ENCODE measurements at places on chromosomes 2 and 18.

DNA sequence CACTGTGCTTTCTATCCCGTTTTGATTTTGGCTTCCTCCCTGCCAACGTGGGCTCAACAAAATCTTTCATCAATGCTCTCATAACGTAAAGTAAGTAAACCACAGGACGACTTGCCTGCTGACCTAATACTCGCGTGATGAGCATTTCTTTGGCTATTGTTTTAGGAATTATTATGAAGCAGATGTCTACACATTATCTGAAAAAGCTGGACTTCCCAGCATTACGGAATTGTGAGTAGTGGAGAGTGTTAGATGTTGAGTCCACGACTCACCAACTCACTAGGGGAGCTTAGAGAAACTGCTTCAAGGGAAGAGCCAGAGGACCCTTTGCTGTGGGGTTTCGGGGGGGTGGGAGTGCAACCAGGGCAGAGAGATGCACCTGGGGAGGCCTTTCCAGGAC lies 21.9 kb downstream of the HJURP start:
- DNase-seq = no peak

DNA sequence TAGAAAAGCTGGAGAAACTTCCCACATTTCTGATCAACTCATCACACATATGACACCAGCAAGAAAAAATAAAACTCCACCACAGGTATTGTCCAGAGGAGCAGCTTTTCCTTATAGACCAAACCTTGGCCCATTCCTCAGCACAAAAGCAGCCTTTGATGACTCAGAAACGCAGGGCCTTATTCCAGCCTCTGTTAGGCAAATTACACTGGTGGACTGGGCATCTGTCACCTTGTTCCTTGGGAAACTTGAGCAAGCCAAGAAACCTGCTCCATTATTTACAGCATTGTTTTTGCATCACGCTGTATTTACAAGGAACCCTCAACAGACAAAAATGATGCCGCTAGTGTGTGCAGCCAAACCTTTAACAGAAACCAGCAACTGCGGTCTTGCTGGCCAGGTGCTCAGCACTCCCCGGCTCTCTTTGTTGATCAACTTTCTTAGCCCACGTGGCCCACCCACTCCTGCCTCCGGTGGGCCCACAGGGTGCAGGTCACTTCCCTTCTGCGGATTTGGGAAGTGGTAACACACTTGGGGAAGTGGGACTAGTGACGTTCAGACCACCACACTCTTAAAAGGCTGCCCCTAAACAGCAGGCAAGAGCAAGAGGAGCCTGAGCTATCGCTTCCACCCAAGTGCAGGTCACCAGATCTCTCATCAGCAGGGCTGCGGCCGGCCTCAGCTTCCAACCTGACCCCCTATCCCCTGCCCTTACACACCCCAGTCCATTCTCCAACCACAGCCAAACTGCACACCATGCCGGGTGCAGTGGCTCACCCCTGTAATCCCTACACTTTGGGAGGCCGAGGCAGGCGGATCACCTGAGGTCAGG lies 1.5 kb downstream of the AP1S3 start:
- DNase-seq = no peak

DNA sequence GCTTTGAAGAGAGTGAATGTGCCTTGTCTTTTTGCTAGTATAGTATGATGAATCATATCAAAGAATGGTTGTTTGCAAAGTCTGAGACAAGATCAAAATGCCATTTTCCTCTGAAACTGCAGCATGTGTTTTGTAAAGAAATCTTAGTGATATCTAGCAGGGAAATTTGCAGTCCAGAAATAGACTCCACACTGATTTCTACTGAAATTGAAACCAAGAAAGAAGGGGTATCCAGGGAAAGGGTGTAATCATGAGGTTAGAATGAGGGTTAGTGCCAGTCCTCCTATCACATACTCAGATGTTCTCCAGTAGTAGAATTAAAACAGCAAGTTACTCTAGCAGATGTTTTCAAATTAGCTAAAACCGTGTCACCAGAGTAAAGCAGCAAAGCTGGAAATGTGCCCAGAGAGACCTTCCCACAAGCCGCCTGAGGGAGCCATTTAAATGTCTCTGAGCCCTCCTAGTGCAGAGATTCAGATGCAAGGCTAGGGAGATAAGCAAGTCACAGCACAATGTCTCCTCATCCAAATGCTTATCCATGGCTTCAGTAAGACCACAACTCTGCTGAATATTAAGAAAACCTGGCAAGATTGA lies 4.9 kb downstream of the DLGAP1 start:
- no peak for DNase-seq

DNA sequence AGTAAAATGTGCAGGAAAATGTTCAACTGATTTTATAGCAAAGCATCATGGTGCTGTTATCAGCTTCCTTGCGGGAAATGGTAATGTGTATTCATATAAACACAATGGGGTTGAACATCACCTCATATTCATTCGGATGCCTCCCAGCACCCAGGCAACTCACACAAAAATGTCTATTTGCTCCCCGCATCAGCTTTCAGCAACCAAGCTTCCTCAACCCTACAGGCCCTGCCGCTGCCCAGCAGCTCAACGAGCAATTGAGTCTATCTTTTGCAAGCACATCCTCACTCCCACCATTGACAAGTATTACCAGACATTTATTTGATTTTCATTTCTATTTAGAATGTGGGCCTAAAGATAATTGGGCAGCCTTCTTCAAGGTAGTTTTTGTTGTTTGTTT lies 2161.4 kb upstream of the PIK3C3 start:
- no peak for DNase-seq

- peak; percentile 47 for DNase-seq
These were observed 52.2 kb upstream of the CAB39 start for GRCh38 chr2:230660294-230661060.

- DNase-seq = no peak
These were observed 11.5 kb downstream of the VPS4B start for GRCh38 chr18:63410792-63411191.

DNA sequence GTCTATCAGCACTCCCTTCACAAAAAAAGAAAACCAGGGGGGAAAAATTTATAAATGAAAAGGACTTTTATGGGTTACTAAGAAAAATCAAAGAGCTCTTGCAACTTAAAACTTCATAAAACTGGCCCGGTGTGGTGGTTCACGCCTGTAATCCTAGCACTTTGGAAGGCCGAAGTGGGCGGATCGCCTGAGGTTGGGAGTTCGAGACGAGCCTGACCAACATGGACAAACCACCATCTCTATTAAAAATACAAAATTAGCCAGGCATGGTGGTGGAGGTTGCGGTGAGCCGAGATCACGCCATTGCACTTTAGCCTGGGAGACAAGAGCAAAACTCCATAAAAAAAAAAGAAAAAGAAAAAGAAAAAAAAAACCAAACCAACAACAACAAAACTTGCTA lies 1.7 kb downstream of the DIPK1C start:
- DNase-seq = no peak

DNA sequence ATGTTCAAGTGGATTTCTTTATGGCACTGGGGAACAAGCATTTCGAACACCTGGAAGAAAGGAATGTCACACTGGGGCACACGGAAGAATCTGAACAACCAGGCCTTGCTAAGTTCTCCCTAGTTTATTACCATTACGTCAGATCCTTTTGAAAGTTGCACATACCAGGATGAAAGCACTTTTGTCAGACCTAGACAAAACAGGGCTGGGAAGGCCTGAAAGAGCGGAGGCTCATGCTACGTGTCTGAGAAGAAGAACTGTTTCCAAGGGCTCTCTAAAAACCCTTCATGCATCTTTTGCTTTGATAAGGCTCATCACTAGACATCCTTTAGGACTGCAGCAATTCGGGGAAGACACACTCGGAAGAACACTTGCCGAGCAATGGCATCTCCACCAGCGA lies 15.4 kb upstream of the SLC25A52 start:
- DNase-seq = no peak

GRCh38 chr18:26454192-26454591 lies 94.2 kb downstream of the KCTD1 start:
- DNase-seq = no peak

DNA sequence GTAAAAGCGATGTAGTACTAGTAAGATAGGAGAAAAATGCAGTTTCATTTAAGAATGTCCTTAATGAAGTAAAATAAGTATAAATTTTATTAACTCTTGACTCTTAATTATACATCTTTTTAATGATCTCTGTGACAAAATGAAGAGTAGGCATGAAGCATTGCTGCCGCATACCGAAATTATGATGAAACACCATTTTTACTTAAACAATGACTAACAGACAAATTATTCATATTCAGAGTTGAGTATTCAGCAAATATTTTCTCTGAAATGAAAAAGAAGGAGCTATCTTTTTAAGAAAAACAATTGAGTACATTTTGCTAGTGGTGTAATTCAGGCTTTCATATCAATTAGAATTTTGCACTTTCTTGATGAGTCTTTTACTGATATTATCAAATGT lies 150.6 kb upstream of the DOCK10 start:
- DNase-seq = no peak

- no peak for DNase-seq
These were observed 33.3 kb downstream of the RPIA start for GRCh38 chr2:88724643-88725332.

DNA sequence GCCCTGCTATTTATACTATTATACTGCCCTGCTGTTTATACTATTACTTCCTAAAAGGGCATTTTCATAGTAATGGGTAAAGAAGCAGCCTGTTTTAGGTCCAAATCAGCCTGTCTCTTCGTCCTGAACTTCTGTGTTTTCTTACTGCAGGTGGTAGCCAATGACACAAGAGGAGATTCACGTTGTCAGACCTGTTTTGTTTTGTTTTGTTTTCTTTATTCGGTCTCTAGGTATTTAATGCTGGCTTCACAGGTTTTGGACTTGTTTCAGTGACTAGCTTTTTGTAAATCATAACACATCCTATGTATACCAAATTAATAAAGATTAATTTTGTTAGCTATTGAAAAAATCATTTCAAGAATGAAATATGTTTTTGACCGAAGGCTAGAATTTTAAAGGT lies 116.4 kb downstream of the MAP3K20 start:
- no peak for DNase-seq

GRCh38 chr2:174211954-174212353 lies 36.4 kb downstream of the OLA1 start:
- no peak for DNase-seq

GRCh38 chr18:58386780-58387179 lies 242.1 kb downstream of the ALPK2 start:
- DNase-seq = no peak

DNA sequence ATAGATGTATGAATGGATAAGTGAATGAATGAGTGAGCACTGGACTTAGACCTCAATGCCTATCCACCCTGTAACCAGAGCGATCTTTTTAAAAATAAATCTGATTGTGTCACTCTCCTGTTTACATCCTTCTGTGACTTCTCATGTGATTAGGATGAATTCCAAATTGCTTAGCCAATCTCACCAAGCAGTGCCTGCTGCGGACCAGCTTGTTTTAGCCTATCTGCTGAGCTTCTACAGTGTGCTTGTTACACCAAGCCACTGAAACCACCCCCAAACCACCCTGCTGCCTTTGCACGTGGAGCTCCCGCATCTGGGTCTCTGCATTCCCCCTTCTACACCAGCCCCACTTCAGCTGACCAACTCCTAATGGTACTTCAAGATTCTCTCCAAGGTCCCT lies 265.4 kb downstream of the EN1 start:
- DNase-seq = no peak

DNA sequence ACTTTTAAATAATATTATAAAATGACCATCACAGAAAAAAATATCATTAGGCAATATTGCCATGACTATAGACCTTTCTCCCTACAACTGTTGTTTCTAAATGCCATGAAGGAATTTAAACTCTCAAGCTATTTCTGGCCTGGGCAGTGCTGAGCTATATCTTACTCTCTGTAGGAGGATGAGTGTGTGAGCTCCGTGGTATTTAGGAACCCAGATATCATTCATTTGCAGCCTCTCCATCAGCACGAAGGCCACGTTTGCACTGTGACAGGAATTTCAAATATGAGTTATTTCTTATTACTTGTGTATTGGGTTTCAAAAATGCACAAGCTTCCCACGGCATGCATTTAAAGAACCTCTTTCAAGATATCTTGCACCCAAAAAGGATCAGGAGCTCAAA lies 35.0 kb upstream of the SOX11 start:
- no peak for DNase-seq

Data from activated naive CD4-positive, alpha-beta T cell treated with Interleukin-2 at 50 U/mL for 16 hours (primary cell).